MCF 10A (cell line): ENCODE measurements at places on chromosomes 16 and 17. TPM values are rescaled to one million over a fixed set of nuclear protein-coding genes. Genes with fewer than 3 reads are reported as not detected.

GRCh38 chr16:59593194-59593661, 859.1 kb upstream of the GOT2 start:
- H3K4me3 ChIP-seq = peak overlapping the region; percentile 55
- no peaks in the 10 kb centered on the region for H3K27me3 ChIP-seq
- no peaks in the 10 kb centered on the region for H3K36me3 ChIP-seq
- DNase-seq = peak; percentile 50
- no peak overlapping the region for H3K27ac ChIP-seq

GRCh38 chr16:84284154-84284722, 10.4 kb upstream of the WFDC1 start:
- DNase-seq = peak; percentile 51
- H3K36me3 ChIP-seq = peaks cover 5% of the 10 kb centered on the region
- no peak overlapping the region for H3K4me3 ChIP-seq
- no peak overlapping the region for H3K27ac ChIP-seq

DNA sequence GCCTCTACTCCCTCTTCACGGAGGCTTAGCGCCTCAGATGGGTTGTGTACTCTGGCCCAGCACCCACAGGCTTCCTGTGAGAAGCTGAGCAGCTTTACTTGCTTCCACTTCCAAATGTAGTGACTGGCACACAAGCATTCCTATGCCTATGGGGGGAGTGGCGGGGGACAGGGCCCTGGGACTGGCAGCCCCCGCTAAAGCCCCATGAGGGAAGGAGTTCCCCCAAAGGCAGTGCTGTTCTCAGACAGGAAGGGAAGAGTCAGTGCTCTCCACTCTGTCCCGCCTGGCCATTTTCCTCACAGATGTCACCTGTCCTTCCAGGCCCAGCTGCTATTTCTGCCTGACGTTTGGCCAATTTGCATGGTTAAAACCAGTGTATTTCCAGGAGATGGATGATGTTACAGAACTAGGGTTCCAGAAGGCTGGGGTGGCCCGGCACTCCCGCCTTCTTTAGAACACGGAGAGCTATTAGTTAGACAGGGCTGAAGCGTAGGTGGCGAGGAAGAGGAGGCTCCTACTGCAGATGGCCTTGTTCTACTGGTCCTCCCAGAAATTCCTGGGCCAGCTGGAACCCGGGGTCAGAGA, 83.9 kb upstream of the FBXO47 start:
- H3K27me3 ChIP-seq = peaks cover 27% of the 10 kb centered on the region
- DNase-seq = no peak
- H3K4me1 ChIP-seq = no peaks in the 10 kb centered on the region
- no peak overlapping the region for H3K27ac ChIP-seq
- H3K36me3 ChIP-seq = peaks cover 6% of the 10 kb centered on the region

- H3K36me3 ChIP-seq = peaks cover 29% of the 10 kb centered on the region
- no peak for DNase-seq
- H3K4me1 ChIP-seq = peaks cover 23% of the 10 kb centered on the region
- H3K27me3 ChIP-seq = no peaks in the 10 kb centered on the region
- peak overlapping the region; percentile 70 for H3K27ac ChIP-seq
Observed at GRCh38 chr17:17077861-17078732, 35.8 kb downstream of the MPRIP start.

GRCh38 chr16:58882292-58882691, 148.2 kb upstream of the GOT2 start:
- peaks cover 8% of the 10 kb centered on the region for H3K27me3 ChIP-seq
- no peak overlapping the region for H3K4me3 ChIP-seq
- H3K36me3 ChIP-seq = peaks cover 5% of the 10 kb centered on the region
- no peak for DNase-seq
- no peak overlapping the region for H3K27ac ChIP-seq

GRCh38 chr16:67529582-67530012, 968 bp downstream of the RIPOR1 start:
- no peaks in the 10 kb centered on the region for H3K27me3 ChIP-seq
- H3K27ac ChIP-seq = peak overlapping the region; percentile 88
- peaks cover 12% of the 10 kb centered on the region for H3K36me3 ChIP-seq

DNA sequence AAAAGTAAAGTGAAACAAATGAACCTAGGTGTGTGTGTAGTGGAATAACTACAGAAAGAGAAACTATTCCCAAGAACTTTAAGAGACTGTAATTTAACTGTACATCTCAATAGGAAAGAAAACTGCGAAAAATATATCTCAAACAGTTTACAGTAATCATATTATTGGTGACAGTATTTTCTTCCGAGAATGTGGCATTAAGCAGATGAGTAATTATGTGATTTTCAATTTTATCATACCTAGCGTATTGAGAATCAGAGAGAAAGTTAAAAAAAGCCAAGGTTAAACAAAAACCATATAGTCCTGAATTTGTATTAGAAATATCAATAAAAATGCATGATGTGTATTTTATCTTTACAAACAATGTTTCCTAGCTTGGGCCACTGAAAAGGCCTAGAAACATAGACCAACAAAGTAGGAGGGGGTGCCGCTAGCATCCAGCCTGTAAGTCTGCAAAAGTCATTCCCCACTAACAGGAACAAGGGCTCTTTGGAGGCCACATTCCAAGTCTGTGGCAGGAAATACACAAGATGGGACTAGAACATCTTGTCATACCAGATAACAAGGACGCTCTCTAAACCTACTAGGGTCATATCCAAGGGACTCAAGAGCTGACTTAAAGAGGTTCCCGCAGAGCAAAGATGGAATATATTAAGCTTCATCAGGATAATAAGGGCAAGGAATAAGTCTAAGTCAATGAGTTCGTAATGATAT, 20.5 kb downstream of the RNF157 start:
- H3K36me3 ChIP-seq = no peaks in the 10 kb centered on the region
- H3K27ac ChIP-seq = no peak overlapping the region
- H3K27me3 ChIP-seq = no peaks in the 10 kb centered on the region
- no peak for DNase-seq
- H3K4me1 ChIP-seq = no peaks in the 10 kb centered on the region
- H3K4me3 ChIP-seq = no peak overlapping the region

DNA sequence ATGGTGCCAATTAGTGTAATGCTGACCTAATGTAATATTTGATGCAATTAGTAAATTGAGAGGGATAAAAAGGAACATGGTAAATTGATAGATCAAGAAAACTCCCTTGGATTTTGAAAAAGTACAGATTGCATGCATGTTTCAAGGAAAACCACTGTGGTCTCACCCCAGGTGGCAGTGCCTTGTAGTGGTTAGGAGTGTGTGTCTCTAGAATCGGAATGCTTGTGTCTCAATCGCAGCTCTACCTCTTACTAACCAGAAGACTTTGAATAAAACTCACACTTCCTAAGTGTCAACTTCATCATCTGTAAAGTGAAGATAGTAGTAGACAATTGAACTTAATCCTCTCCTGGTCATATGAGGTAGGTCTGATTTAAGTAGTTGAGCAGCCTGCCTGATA, 128.9 kb upstream of the GOT2 start:
- H3K4me3 ChIP-seq = no peak overlapping the region
- DNase-seq = no peak
- H3K27me3 ChIP-seq = peaks cover 40% of the 10 kb centered on the region
- H3K36me3 ChIP-seq = peaks cover 4% of the 10 kb centered on the region
- no peak overlapping the region for H3K27ac ChIP-seq
- no peaks in the 10 kb centered on the region for H3K4me1 ChIP-seq

ALOX15B gene
- 18.5 and 27.6 TPM in 2 replicates for total RNA-seq

ABCA8 gene
- 0.81 and 1.5 TPM in 2 replicates for total RNA-seq
